ENCODE measurements at places on chromosomes 16 and 17.

DNA sequence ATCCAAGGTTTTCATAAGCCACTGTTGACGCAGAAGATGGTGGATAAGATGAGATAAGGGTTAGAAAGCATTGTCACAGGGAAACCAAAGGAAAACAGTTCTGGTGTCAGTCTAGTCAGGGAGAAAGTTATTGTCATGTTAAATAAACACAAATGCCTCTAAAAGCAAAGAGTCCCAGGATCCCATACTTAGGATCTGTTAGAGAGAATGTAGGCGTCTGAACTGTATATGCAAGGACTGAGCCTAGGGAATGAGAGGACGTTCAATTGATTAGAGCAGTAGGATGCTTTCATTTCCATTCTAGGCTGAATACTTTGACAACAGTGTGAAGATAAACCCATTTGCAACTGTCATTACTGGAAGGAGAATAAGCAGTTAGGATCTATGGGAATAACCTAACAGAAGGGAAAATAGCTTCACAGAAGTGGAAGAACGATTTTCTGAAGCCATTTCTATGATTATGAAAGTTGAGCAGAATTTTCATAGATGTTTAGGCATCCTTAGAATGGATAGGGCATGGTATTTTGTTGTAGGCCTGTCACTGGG, 1149.1 kb upstream of the CDH8 start:
- DNase-seq = no peak

- no peak for DNase-seq
Measured at GRCh38 chr16:6063526-6063925, 965.9 kb upstream of the EEF2KMT start.

DNA sequence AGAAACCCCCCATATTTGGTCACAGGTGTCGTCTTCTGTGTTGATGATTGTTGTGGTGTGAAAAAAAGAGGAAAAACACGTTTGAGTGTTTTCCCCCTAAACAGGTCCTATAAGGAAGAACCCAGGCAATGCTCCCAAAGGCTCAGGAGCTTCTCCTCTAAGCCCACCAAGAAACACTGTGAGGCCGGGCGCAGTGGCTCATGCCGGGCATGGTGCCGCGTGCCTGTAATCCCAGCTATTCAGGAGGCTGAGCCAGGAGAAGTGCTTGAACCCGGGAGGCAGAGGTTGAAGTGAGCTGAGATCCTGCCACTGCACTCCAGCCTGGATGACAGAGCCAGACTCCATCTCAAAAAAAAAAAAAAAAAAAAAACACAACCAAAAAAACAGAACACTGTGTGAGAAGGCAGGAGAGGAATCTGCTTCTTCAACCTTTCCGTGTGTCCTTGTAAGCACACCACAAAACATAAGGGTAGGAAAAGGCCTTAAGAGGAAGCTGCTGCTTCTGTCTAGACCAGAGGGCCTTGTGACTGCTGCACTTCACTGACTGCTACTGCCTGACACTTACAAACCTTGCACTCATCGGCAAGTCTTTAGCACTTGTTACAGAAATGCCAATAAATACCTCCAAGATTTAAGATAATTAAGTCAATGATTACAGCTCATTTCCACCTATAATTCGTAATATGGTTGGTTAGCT, 9.3 kb downstream of the JPT1 start:
- DNase-seq = no peak

GRCh38 chr16:83271970-83272575, 535.7 kb upstream of the HSBP1 start:
- no peak for DNase-seq

DNA sequence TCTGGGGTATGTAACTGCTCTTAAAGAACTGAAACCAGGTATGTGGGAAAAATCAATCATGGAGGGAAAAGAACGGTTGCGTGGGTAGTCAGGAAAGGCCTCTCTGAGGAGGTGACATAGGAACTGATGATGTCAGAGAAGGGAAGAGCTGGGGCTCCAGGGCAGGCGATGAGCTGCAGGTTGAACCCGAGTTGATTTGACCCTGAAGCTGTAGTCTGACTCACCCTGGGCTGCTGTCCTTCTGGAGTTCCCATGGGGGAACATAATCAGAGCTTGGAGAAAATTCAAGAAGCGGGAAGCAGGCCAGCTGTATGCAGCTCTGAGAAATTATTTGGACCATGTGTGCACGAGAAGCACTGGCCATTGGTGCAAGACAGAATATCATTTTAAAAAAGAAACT, 16.7 kb downstream of the SLC6A2 start:
- no peak for DNase-seq

DNA sequence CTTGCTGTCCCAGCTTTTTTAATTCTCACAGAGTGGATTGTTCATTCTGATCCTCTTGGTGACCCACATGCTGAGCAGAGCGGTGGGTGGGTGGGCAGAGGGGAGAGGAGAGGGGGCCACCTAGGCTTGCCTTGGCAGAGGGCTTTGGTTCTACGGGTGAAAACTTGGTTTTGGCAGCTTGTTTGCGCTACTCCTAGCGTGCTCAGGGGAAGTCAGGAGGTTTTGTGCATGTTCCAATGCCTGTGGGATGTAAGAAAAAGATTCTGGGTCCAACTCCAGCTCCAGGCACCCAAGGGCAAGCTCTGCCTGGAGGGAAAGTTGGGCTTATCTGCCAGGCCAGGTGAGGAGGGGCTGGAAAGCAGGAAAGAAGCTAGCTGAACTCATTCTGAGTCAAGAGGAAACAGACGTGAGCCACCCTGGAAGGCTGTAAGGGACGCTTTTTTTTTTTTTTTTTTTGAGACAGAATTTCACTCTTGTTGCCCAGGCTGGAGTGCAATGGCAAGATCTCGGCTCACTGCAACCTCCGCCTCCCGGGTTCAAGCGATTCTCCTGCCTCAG, 169.1 kb downstream of the WSCD1 start:
- no peak for DNase-seq

- no peak for DNase-seq
Measured at GRCh38 chr16:10581507-10581906, 1.1 kb upstream of the EMP2 start.

- no peak for DNase-seq
Measured at GRCh38 chr16:51151961-51152663, 1.0 kb upstream of the SALL1 start.

DNA sequence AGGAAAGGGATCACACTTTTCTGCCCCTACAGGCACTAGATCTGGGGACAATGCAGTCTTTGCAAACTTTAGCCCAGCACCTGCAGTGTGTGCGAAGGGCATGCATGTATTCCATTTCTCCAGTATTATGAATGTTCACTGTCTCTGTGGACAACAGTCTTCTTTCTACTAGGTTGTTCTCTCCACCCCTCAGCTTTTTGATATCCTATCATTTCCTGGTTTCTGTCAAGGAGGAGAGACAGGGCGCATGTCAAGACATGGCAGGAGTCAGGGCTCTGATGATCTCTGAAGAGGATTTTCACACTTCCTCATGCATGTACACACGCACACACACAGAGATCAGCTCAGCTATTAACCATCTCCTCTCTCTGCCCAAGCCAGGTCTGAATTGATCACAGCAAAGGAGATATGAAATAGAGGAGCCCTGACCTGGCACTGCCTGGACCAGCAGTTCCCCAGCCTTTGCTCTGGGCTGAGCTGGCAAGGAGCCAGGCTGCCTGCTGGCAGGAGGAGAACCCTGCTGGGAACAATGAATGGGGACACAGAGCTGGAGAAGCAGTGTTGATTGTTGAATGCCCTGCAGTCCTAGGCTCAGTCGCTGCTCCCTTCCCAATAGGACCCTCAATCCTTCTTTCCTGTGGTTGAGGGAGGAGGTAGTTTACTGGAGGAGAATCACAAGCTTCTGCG, 2.6 kb downstream of the GPR179 start:
- no peak for DNase-seq

- no peak for DNase-seq
Measured at GRCh38 chr16:11805556-11805955, 8.5 kb upstream of the ZC3H7A start.

- DNase-seq = no peak
Measured at GRCh38 chr17:48755356-48755755, 26.8 kb upstream of the HOXB13 start.

GRCh38 chr17:29549177-29549923, 17.5 kb downstream of the ABHD15 start:
- no peak for DNase-seq

- no peak for DNase-seq
Measured at GRCh38 chr16:28260193-28260592, 32.1 kb upstream of the SBK1 start.

GRCh38 chr16:11033629-11034420, 89.5 kb downstream of the CLEC16A start:
- DNase-seq = no peak

- no peak for DNase-seq
Measured at GRCh38 chr17:64399767-64400156, 9.1 kb upstream of the PECAM1 start.

GRCh38 chr17:5677620-5678019, 93.3 kb upstream of the NLRP1 start:
- DNase-seq = no peak

GRCh38 chr17:79075446-79075750, 774 bp downstream of the ENGASE start:
- no peak for DNase-seq

DNA sequence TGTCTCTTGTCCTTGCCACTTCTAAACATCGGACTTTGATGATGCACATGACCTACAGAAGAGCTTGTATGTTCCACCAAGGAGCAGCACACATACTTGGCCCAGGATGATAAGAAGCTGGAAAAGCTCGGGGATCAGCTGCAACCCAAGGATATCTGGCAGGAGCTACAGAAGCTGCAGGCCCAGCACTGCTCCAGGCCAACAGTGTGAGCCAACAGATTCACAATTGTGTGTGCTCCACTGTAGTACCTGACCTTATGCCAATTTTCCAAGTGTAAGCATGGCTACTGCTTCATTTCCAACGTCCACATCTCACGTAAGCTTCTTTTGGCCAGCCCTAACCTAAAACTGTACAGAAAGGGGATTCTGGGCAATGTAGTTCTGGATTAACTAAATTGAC, 83.4 kb downstream of the COX10 start:
- DNase-seq = no peak

GRCh38 chr17:56679777-56680422, 86.4 kb downstream of the NOG start:
- DNase-seq = no peak

GRCh38 chr16:68197250-68197649, 38.7 kb downstream of the ESRP2 start:
- no peak for DNase-seq

- no peak for DNase-seq
Measured at GRCh38 chr16:46843898-46844642, 13.1 kb upstream of the C16orf87 start.

DNA sequence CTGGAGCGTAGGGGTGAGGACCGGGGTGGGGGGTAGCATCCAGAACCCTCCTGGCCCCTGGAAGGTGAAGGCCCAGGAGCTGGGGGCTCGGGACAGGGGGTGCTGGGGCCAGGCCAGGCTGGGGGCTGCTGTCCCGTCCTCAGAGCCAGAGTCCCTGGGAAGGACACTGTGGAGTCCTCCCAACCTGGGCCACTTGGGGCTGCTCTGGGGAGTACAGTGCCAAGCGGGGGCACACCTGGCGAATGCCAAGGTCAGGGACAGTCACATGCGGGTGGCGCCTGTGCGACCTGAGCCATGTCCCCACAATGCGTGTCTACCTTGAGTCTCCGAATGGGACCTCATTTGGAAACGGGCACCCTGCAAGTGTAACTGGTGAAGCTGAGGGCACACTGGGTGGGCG, 1.2 kb upstream of the PERCC1 start:
- DNase-seq = no peak
